ENCODE measurements at places on chromosomes 13 and 19. TPM values are rescaled to one million over a fixed set of nuclear protein-coding genes. Genes with fewer than 3 reads are reported as not detected.

The KLF16 gene
- 28.1 TPM for total RNA-seq

The KLK2 gene
- not detected for total RNA-seq

The CEACAM19 gene
- total RNA-seq = not detected

The IGSF23 gene
- not detected for total RNA-seq

The PCSK4 gene
- 4.4 TPM for total RNA-seq

The SHD gene
- total RNA-seq = not detected

The ZNF556 gene
- not detected for total RNA-seq

The CD70 gene
- 184 TPM for total RNA-seq

- peak overlapping the region; percentile 39 for H3K27ac ChIP-seq
- DNase-seq = peak; percentile 68
- H3K27me3 ChIP-seq = no peaks in the 10 kb centered on the region
Measured at GRCh38 chr13:98478189-98479129, 98.4 kb downstream of the STK24 start.

DNA sequence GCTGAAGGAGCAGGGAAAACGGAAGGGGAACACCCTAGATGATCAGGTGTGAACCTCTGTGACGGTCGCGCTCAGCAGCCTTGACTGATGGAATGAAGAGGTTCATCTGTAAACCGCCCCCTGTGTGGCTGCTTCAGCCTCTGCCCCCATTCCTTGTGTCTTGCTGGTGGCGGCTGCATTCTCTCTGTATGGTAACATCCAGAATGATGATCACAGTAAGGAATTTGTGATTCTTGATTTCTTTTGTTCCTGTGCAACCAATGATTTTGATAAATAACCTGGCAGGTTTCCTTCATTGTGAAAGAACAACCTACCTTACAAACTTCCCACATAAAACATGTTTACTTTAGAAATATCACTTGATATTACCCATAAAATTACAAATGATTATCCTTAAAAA, 118.7 kb upstream of the MCF2L start:
- H3K27ac ChIP-seq = no peak overlapping the region
- peaks cover 4% of the 10 kb centered on the region for H3K4me1 ChIP-seq
- H3K27me3 ChIP-seq = no peaks in the 10 kb centered on the region
- no peak overlapping the region for H3K4me3 ChIP-seq
- no peak for DNase-seq
- H3K36me3 ChIP-seq = peaks cover 39% of the 10 kb centered on the region

GRCh38 chr19:3556978-3557460, 367 bp downstream of the MFSD12 start:
- H3K4me1 ChIP-seq = peaks cover 38% of the 10 kb centered on the region
- peak overlapping the region; percentile 92 for H3K4me3 ChIP-seq
- peak; percentile 74 for DNase-seq
- H3K36me3 ChIP-seq = peaks cover 2% of the 10 kb centered on the region
- no peaks in the 10 kb centered on the region for H3K27me3 ChIP-seq
- peak overlapping the region; percentile 84 for H3K27ac ChIP-seq

GRCh38 chr19:18506101-18506930, 15.6 kb downstream of the ELL start:
- peaks cover 81% of the 10 kb centered on the region for H3K4me1 ChIP-seq
- H3K4me3 ChIP-seq = peak overlapping the region; percentile 48
- H3K27ac ChIP-seq = peak overlapping the region; percentile 91

GRCh38 chr13:52411629-52412028, 5.7 kb upstream of the THSD1 start:
- H3K4me3 ChIP-seq = no peak overlapping the region
- H3K27me3 ChIP-seq = peaks cover 2% of the 10 kb centered on the region
- peak overlapping the region; percentile 4 for H3K27ac ChIP-seq
- peaks cover 31% of the 10 kb centered on the region for H3K36me3 ChIP-seq
- H3K4me1 ChIP-seq = peaks cover 3% of the 10 kb centered on the region

GRCh38 chr13:44347301-44347700, 26.3 kb upstream of the SERP2 start:
- peaks cover 3% of the 10 kb centered on the region for H3K4me1 ChIP-seq
- H3K36me3 ChIP-seq = no peaks in the 10 kb centered on the region
- no peak for DNase-seq
- H3K27me3 ChIP-seq = peaks cover 13% of the 10 kb centered on the region
- H3K4me3 ChIP-seq = no peak overlapping the region

- DNase-seq = no peak
- no peaks in the 10 kb centered on the region for H3K36me3 ChIP-seq
- H3K27me3 ChIP-seq = no peaks in the 10 kb centered on the region
- H3K4me3 ChIP-seq = no peak overlapping the region
Measured at GRCh38 chr13:93345770-93346169, 119.2 kb downstream of the GPC6 start.

- H3K27ac ChIP-seq = no peak overlapping the region
- no peak overlapping the region for H3K4me3 ChIP-seq
- H3K27me3 ChIP-seq = peaks cover 10% of the 10 kb centered on the region
- DNase-seq = no peak
- H3K36me3 ChIP-seq = no peaks in the 10 kb centered on the region
- peaks cover 8% of the 10 kb centered on the region for H3K4me1 ChIP-seq
Measured at GRCh38 chr13:28120317-28120716, 18.0 kb upstream of the PAN3 start.

- H3K36me3 ChIP-seq = no peaks in the 10 kb centered on the region
- no peak overlapping the region for H3K27ac ChIP-seq
- peaks cover 3% of the 10 kb centered on the region for H3K4me1 ChIP-seq
Measured at GRCh38 chr19:18762125-18763023, 28.7 kb downstream of the COMP start.

GRCh38 chr19:41657157-41657556, 30.3 kb upstream of the CEACAM4 start:
- H3K27me3 ChIP-seq = peaks cover 79% of the 10 kb centered on the region
- H3K27ac ChIP-seq = no peak overlapping the region
- no peak overlapping the region for H3K4me3 ChIP-seq
- peaks cover 4% of the 10 kb centered on the region for H3K4me1 ChIP-seq
- no peak for DNase-seq
